HFFc6 (cell line): ENCODE measurements at places on chromosomes 7 and 10.

DNA sequence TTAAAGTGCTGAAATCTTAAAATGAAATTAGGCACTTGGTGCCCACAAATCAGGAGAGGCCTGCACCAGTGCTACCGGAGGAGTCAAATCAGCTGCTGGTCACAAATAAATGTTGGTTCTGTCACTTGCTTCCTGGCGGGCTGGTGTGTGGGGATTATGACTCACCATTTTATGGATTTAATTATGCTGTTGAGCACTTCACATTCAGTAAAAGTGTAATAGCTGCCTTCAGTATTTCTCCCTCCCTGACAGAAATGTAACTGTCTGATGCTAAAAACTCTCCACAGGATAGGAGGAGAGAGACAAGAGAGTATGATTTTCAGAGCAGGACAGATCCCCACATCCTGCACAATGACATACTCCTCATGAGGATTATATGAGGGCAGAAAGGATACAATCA lies 186.0 kb downstream of the JAZF1 start:
- DNase-seq: peak; percentile 50

DNA sequence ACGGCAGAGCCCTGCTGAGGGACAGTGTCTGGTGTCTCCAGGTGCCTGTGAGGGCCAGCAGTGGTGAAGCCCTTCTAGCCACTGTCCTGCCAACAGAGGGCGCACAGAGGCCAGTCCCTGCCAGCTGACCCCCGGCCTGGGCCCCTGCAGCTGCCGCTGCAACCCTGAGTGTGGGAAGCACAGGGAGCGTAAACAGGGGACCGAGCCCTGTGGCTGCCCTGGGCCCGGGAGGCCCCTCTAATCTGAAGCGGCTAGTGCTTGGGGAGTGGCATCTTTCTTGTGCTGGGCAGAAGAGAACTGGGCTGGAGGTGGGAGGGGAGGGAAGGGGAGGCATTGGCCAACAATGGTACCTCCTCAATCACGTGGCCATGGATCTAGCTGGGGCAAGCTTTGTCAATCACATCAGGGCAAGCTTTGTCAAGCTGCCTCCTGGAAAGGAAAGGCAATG lies 34.6 kb downstream of the TRIM8 start:
- peak; percentile 15 for DNase-seq

- DNase-seq: no peak
These were observed 61.5 kb downstream of the PTN start for GRCh38 chr7:137282043-137282442.

DNA sequence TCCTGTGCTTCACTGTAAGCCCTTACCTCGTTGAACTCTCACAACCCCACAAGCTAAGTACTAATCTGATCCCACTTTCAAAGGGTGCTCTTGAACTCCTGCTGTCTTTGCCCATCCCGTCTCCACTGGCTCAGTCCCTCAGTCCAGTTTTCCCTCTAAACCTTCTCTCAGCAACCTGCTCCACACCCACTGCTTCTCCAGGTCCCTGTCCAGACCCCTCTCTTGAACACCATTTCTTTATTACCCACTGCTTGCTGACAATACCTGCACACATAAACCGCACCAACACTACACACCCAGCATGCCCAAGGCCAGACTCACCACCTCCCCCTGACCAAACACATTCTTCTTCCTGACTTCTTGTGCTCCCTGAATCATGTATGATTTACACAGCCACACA lies 343.3 kb downstream of the GRID1 start:
- DNase-seq: no peak

DNA sequence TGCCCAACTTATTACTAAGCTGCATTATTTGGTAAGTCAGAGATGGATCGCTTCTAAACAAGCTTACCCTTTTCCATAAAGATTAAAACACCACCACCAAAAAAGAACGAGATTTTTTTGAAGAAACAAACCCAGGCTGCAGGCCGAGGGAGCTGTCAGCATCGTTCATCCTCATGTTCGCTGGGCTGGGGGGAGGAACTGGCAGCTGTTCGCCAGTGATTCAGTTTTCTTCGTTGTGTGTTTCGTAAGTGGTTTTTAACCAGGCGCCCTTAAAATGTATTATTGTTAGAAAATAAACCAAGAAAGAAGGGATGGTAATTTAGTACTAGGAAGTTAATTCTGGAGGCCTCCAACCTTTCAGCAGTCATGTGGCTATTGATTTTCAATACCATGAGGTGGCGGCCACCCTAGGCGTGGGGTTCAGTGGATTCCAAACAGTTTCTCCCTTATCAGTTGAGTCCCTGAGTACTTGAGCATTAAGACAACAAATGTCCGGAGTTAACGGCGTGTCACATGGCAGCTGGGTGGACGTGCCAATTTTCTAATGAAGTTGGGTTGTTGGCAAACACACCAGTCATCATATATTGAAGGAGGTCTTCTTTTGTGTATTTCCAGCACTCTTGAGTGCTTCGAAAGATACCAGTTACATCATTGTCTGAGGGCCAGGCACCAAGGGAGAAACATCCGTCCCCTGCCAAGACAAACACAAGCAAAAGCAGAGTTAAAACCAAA lies 173.2 kb downstream of the EBF3 start:
- DNase-seq: no peak

DNA sequence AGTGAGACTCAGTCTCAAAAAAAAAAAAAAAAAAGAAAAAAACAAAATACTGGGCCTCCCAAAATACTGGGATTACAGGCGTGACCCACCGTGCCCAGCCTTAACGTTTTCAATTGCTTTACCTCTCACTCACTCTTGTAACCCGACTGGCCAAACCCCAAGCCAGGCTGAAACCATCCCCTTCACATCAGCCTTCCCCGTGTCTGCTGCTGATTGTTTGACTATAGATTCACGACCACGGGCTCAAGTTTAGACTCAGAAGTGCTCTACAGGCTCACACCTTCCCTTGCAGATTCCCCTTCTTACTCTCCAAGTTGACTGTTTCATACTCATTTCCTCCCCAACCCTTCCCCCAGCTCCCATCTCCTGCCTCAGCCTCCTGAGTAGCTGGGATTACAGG lies 22.3 kb downstream of the TYW1 start:
- DNase-seq: no peak

DNA sequence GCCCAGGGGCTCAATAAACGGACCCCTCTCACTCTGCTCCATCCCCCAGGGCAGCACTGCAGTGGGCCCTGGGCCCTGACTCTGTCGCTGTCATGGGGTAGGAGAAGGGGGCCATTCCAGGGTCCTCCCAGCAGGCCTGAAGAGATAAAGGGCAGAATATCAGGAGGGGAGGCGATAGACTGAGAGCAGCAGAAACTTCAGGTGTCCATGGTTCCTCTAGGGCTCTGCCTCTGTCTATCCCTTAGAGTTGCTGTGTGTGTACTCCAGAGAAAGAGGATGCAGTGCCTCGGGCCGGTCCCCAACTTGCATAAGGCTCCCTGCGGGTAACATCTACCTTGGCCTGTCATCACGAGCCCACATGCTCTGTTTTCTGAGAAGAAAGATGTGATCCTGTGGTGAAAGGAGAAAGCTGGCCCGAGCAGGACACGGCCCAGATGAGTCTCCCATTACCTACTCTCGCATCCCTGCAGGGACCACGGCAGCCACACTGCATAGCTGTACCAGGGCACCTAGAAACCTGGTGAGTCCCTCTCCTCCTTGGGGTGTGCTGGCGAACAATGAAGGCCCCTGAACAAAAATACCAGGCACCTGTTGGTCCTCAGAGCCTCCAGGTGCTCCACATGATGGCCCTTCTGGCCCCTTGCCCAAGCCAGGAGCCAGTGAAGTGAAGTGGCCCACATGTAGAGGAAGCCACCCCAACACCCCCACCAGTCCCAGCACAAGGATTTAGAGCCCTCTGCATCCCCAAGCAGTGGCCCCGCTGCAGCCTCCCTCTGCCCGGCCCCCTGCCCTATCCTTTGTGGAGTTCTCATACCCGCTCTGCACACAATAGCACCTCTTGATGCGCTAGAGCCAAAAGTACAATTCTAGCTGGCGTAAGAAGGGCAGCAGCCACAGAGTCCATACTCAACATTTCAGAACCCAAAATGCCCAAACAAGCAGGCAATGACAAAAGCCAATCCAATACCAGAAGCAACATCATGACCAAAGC lies 106.8 kb downstream of the ARHGAP22 start:
- no peak for DNase-seq

DNA sequence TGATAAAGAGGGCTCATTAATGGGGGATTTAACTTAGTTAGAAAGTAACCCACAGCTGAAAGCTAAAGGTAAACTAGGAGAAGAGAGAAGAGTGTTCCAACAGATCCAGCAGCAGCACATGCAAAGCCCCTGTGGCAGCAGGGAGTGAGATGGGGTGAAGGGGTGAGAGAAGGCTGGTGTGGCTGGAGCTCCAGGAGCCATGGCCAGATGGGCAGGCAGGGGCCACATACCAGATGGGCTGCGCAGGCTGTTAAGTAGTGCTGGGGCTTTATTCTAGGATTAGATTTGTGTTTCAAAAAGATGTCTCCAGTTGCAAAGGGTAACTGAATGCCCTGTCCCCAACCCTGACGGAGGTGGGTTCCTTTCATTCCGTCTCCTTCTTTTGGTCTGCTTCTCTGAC lies 33.2 kb downstream of the HIF1AN start:
- no peak for DNase-seq

DNA sequence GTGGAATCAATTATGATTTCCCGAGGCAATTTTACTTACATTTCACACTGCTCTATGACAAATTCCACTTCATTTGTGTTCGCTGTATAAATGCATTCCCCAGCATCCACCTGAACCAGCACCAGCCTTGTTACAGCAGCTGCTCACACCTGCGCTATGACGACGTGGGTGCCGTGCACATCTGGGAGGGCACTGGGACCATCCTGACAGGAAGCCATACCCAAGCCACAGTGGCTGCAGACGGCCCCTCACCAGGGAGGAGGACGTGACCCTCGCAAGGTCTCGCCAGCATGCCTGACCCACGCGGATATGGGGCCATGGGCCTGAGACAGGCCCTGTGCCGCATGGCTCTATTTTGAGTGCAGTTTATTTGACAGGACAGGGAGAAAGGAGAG lies 201.3 kb downstream of the MAD1L1 start:
- no peak for DNase-seq

- no peak for DNase-seq
These were observed 90.0 kb downstream of the DYNC2I1 start for GRCh38 chr7:158946329-158946728.

- DNase-seq: no peak
These were observed 52.4 kb upstream of the TMEM140 start for GRCh38 chr7:135095450-135095849.
